ENCODE measurements at places on chromosomes 4 and X.
A peak's percentile ranks its signal among the peaks of the same experiment; 100 is the strongest.

GRCh38 chrX:119728487-119728886, 29.9 kb upstream of the SOWAHD start:
- no peak for DNase-seq

- DNase-seq = no peak
Measured at GRCh38 chrX:102491766-102492165, 20.2 kb upstream of the TCP11X2 start.

DNA sequence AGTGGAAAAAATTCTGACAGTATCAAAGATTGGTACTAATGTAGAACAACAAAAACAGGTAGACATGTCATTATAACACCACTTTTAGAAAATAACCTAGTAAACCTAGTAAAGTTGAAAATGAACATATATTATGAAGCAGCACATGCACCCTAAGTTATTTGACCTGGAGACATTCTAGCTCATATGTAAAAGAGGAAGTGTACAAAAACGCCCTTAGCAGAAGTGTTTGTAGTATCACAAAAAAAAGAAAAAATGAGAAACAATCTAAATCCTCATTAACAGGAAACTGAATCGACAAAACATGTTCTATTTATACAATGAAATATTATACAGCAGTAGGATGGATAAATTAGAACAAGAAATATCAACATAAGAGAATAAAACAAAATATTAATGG, 318.9 kb upstream of the PPP1R2C start:
- DNase-seq = no peak

DNA sequence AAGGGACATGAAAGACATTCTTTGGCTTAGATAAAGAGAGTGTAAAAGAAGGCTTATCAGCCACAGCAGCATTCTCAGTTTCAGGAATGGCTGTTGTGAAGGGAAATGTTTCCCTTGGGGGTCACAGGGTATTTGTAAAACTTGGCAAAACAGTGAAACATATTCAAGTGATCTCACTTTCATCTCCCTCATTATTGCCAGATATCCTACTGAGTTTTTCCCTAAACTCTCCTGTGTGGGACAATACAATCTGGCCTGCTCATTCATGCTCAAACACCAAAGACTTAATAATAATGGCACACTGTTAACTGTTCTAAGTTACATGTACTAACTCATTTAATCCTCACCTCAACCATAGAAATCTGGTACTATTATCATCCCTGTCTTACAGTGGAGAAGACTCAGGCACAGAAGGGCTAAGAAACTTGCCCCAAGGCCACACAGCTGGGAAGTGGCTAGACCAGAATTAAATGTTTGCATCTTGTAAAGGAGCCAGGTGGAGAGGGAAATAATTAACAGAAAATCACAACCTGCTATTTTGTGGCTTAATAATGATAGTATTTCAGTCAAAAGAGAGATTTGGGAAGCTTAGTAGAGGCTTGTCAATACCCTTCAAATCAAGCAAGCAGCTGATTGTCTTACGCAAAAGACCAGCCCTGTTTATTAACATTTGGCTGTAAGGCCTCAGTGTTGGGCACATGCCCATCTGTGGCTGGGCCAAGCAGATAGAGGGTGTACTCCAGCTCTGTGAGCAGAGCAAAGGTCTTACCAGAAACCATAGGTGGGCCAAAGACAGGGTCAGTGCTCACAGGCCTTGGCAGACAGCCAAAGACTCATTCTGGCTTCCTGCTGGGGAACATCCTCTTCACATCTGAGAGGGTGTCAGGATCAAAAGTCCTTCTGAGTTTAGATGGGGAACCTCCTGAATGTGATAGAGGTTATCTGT, 17.3 kb downstream of the SMPX start:
- DNase-seq = no peak

GRCh38 chr4:13535708-13536361, 8.5 kb downstream of the NKX3-2 start:
- no peak for DNase-seq

GRCh38 chr4:73573794-73574528, 46.3 kb downstream of the RASSF6 start:
- DNase-seq = peak; percentile 71

- no peak for DNase-seq
Measured at GRCh38 chr4:155609455-155610059, 57.1 kb upstream of the GUCY1A1 start.

GRCh38 chr4:156983366-156983765, 11.8 kb upstream of the PDGFC start:
- DNase-seq = no peak

DNA sequence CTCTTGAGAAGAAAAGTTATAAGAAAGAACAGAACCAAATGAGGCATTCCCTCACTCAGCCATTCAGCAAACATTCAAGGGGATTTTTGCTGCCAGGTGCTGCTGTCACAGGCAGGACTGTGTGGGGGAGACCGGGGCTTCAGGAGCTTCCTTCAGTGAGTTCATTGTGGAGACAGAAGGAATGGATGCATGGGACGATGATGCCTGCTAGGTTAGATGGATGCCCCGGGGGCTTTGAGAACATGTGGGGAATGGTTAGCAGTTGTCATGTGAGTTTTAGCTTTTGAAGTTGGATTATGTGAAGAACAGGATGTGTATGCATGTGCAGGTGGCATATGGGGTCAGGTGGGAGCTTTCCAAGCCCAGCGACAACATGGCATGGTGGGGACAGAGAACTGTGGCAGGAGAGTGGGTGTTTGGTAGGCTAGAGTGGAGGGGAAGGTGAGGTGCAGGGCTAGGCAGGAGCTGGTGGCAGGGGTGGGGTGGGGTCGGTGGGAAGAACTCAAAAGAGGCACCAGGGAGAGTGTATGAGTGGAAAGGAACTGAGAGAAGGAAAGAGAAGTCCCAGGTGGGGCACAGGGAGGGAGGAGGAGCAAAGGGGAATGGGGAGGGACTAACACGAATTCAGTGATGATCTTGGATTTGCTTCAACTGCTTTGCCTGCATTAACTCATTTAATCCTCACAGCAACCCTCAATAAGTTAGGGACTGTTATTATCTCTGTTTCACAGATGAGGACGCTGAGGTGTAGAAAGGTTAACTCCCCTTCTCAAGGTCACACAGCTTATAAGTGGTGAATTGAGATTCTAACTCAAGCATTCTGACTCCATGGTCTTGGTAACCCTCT, 8.4 kb downstream of the DCUN1D4 start:
- no peak for DNase-seq

DNA sequence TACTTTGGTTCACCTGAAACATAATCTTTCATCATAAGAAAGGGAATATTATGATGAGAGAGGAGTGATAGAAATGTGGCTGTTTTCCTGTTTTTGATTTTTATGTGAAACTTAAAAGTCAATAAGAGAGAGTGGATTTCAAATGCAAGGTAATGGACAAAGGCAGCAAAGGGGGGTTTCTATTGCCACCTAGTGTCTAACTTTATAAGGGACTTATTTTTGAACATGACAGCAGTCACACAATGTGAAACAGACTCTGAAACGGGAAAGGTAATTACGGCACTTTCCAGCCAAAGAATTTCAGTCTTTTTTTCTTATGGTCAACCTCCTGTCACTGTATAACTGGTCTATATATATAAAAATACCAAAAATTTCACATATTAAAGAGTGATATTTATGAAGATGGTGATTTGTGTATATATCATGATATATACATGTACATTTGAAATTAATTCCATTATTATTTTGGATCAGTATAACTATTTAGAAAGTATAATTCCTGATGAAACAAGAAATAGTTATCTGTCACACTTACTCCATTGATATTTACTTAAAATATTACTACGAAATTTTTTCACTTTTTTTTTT, 127.1 kb downstream of the FBXO8 start:
- no peak for DNase-seq

- DNase-seq = no peak
Measured at GRCh38 chr4:5045097-5045496, 6.2 kb upstream of the STK32B start.

DNA sequence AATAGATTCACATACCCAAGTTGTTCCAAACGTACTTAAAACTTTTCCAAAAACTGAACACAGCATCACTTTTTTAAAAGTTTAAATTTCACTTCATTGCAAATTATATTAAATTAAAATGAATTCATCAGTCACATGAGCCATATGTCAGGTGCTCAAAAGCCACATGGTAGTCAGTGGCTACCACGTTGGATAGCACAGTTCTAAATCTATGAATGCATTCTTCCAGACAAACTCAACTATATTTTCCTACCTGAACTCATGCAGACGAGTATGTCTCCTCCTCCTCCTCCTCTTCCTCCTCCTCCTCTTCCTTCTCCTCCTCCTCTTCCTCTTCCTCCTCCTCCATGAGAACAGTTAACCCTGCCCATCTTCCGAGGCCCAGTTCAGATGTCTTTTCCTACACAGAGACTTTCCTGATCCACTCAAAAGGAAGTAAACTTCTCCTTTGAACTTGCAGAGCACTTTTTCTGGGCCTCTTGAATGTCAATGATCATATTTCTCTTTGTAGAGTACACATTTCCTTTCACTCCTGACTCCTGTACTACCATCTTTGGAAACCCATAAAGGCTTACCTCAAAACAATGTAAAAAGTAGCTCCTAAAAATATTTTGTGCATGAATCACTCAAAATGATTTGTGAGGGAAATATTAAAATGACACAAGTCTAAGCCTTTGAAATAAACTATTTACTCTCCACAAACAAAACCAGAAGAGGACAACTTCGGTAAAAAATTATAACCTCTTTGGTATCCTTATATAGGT, 172.6 kb downstream of the AMELX start:
- no peak for DNase-seq

- no peak for DNase-seq
Measured at GRCh38 chrX:38061335-38061734, 55.0 kb downstream of the SYTL5 start.

GRCh38 chrX:9434051-9434550, 30.8 kb upstream of the TBL1X start:
- DNase-seq = no peak

DNA sequence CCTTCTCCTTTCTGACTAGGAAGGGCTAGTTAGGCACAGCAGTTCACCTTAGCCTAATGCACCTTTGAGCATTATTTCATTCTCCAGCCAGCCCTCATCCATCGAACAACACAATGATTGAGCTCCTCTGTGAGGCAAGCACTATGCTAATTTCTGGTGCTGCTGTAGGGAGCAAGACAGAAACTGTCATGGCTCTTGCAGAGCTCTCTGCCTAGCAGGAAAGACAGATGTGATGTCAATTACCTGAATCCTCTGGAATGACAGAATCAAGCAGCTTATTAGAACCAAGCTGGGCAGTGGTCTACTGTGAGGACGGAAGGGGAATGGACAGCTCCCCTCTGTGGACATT, 256.1 kb upstream of the NOCT start:
- no peak for DNase-seq

DNA sequence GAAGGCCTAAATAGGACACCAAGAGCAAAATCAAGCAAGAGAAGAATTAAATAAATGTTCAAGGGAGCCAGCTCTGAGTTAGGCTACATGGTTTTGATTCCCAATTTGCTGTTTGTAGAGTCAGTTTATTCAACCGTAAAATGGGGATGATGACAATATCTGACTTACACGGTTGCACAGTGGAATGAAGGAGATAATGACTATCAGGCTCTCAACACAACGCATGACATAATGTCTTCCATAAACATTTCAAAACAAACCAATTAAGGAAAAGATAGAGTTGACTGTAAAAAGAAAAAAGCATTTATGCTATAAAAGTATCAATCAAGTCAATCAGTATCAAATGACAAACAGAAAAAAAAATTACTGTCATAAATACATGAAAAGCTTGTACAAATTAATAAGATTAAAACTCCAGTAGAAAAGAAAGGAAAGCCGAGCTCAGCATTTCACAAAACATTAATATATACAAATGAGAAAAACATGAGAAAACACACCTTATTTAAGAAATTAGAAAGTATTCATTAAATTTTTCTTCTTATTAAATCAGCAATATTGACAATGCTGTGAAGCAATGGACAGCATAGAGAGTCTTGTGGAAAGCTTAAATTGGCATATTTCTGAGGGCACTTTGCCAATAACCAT, 179.0 kb downstream of the SCFD2 start:
- DNase-seq = no peak

DNA sequence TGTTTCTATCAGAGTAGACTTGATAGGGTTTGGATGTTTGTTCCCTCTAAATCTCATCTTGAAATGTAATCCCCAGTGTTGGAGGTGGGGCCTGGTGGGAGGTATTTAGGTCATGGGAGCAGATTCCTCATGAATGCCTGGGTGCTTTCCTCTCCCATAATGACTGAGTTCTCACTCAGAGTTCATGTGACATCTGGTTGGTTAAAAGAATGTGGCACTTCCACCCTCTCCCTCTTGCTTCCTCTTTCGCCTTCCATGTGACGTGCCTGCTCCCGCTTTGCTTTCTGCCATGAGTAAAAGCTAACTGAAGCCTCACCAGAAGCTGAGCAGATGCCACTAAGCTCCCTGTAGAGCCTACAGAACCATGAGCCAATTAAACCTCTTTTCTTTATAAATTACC, 47.3 kb upstream of the SRPX start:
- no peak for DNase-seq

DNA sequence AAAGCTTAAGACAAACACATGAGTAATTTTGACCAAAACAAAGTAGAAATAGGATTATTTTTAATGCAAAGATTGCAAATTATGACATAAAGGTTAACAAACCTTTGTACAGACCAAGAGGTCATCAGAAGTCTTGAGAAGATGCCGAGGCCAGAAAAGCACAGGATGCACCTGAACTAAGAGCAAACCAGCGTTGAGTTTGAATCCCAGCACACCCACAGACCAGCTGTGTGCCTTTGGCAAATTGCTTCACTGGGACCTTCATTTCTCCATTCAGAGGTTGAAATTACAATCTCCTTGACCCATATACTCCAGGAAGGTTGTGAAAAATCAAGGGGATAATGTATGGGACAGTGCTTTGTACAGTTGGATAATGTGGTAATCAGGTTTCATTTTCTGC, 56.6 kb downstream of the PPM1K start:
- DNase-seq = no peak

- no peak for DNase-seq
Measured at GRCh38 chr4:87967193-87967592, 8.3 kb upstream of the SPP1 start.

DNA sequence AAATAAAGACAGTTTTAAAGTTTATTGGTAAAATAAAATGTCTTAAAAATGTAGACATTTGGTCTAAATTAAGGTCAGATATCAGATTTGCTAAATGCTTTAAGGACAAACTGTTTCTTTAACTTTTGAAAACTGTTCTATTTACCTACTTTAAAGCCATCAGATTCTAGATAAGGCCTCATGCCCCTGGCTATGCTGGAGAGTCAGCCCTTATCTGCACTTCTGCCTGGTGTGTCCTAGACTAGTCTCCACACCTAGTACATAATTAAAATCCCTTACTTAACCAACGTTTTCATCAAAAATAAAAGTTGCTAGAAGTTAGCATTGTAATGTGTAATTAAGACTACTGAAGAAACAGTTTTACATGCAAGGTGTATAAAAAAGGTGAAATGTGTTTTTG, 25.6 kb downstream of the HSD17B11 start:
- no peak for DNase-seq

GRCh38 chr4:108498925-108499324, 121.5 kb upstream of the RPL34 start:
- no peak for DNase-seq

DNA sequence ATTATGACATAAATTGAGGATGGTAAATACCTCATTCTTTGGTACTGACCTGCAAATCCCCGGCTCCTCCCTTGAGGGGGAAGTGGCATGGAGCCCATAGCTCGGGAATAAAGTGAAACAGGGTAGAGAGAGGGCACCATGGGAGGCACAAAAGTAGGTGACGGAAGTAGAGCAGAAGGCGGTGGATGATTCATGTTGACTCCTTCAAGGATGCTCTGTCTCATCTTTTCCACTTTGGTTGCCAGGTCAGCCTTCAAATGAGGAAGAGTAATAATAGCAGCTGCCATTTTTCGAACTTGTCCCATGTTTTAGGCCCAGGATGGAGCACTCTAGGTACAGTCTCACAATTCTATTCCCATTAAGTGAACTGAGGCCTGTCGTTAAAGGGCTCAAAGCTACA, 41.4 kb upstream of the PHF8 start:
- no peak for DNase-seq
